ENCODE measurements at places on chromosomes 5 and 9. TPM values are rescaled to one million over a fixed set of nuclear protein-coding genes. Genes with fewer than 3 reads are reported as not detected.

- no peaks in the 10 kb centered on the region for H3K36me3 ChIP-seq
- H3K27me3 ChIP-seq: no peaks in the 10 kb centered on the region
- no peak for DNase-seq
Observed at GRCh38 chr5:129322968-129323367, 137.1 kb upstream of the ADAMTS19 start.

DNA sequence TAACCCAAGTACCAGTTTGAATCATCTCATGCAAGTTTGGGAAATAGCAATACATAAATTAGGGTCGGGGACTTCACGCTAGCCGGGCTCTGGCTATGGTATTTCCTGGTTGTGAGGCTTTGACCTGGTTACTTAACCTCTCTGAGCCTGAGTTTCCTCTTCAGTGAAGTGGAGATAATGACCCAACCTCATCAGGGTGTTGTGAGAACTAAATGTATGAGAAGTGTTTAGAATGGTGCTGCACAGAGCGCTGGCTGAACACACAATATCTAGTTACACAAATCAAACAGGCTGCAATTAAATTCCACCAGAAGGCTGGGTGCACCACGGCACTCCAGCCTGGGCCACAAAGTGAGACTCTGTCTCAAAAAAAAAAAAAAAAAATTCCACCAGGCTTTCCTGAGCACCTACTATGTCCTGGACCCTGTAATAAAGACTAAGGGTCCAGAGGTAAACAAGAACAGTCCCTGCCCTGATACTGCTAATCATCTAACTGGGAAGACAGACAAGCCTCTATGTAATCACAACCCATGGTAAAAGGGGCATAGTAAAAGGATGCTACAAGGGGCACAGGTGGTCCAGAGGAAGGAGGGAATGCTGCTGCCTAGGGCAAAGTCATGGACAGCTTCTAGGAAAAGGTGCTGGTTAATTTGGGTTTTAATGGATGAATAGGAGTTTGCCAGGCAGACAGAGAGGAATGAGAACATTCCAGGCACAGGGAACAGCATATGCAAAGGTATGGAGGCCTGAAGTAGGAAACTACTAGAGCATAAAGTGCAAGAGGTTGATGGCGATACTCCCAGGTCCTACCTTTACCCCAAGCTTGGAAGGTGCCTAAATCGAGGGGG, 27.7 kb downstream of the DUSP1 start:
- no peaks in the 10 kb centered on the region for H3K27me3 ChIP-seq
- DNase-seq: no peak
- H3K27ac ChIP-seq: peak overlapping the region; percentile 7
- H3K4me3 ChIP-seq: no peak overlapping the region
- H3K4me1 ChIP-seq: peaks cover 13% of the 10 kb centered on the region

DNA sequence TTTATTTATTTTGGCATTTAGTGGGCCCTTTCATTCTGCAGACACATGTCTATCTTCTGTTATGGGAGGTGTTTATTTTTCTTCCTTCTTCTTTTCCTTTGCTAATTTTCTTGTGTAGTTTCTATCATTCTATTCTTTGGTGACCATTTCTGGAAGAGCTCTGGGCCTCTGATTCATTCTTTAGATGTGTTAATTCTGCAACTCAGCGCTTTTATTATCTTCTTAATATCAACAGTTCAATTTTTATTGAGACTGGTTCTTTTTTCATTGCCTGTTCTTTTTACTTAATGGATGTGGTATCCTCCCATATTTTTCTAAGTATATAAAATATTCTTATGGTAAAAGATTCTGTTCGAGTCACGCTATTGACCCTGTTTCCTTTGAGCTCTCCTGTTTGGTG, 112.0 kb downstream of the HSPA4 start:
- H3K4me3 ChIP-seq: no peak overlapping the region
- H3K27me3 ChIP-seq: no peaks in the 10 kb centered on the region
- no peak for DNase-seq

- H3K36me3 ChIP-seq: no peaks in the 10 kb centered on the region
- H3K4me3 ChIP-seq: no peak overlapping the region
- no peaks in the 10 kb centered on the region for H3K27me3 ChIP-seq
- DNase-seq: no peak
- no peak overlapping the region for H3K27ac ChIP-seq
- no peaks in the 10 kb centered on the region for H3K4me1 ChIP-seq
Observed at GRCh38 chr5:146484714-146485391, 31.1 kb downstream of the GPR151 start.

GRCh38 chr5:6791031-6791430, 77.8 kb downstream of the TENT4A start:
- peaks cover 23% of the 10 kb centered on the region for H3K27me3 ChIP-seq
- H3K4me1 ChIP-seq: no peaks in the 10 kb centered on the region
- no peak overlapping the region for H3K4me3 ChIP-seq

- DNase-seq: no peak
- H3K36me3 ChIP-seq: no peaks in the 10 kb centered on the region
- H3K27ac ChIP-seq: no peak overlapping the region
- no peaks in the 10 kb centered on the region for H3K4me1 ChIP-seq
- H3K4me3 ChIP-seq: no peak overlapping the region
Observed at GRCh38 chr5:164234321-164234720, 728.9 kb downstream of the MAT2B start.

DNA sequence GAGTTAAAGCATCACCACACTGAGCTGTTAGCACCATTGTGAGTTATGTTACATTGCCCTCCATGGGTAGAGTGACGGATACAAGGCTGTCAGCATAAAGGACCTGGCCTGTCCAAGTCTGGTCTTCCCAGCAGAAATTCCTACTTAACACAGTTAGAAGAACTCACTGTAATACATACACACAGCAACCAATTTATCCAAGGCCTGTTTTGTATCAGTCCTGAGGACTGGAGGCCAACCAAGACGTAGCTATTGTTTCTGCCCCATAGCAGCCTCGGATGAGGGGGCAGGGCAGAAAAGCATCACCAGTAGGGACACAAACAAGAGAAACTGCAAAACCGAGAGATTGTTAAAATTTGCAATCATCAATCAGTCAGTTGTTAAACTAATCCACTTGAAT, 66.0 kb upstream of the CKMT2 start:
- H3K4me3 ChIP-seq: no peak overlapping the region
- H3K36me3 ChIP-seq: no peaks in the 10 kb centered on the region
- no peak overlapping the region for H3K27ac ChIP-seq
- no peaks in the 10 kb centered on the region for H3K4me1 ChIP-seq
- H3K27me3 ChIP-seq: no peaks in the 10 kb centered on the region
- DNase-seq: no peak

DNA sequence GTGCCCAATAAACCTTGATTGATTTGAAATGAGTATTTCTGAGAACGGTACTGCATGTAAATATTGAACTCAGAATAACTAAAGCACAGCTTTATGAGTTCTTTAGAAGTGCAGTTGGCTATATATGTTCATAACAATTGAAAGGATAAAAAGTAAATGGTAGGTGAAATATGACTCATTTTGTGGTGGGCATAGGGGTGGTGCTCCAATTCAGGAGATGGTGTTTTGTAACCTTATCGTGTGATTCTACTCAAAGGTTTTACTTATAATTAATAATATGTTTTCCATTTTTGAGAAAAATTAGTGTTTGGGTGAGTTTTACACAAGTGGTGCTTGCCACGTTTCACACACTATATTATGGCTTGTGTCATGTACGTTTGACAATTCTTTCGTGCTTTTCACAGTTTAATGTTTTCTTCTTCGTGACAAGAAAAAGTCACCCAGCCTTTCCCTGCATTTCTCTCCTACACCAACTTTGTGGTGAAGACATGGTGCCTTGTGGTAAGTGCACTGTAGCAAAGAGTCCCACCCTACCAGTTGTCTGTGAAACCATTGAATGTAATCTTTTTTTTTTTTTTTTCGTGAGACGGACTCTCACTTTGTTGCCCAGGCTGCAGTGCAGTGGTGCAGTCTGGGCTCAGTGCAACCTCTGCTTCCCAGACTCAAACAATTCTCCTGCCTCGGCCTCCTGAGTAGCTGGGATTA, 492.5 kb upstream of the SGCD start:
- no peak for DNase-seq
- H3K27ac ChIP-seq: no peak overlapping the region
- no peak overlapping the region for H3K4me3 ChIP-seq
- H3K4me1 ChIP-seq: no peaks in the 10 kb centered on the region

- DNase-seq: no peak
- H3K4me3 ChIP-seq: no peak overlapping the region
Observed at GRCh38 chr9:3875361-3876132, 349.7 kb upstream of the RFX3 start.

DNA sequence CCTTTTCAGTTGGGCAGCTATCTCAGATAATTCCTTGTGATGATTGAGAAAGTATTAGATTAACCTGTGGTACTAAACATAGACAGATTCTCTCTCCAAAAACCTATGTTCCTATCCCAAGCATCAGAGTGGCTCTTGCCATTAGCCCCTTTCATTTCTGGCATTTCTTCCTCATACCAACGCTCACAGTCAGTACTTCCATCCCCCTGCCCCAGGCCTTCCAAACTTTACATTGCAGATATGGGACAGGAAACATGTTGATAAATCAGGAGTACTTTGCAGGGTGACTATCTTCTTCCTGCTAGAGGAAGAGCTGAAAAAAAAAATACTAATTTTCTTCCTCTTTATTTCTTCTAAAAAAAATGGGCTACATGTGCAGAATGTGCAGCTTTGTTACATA, 442.6 kb upstream of the RGMB start:
- H3K27me3 ChIP-seq: no peaks in the 10 kb centered on the region
- H3K27ac ChIP-seq: no peak overlapping the region
- no peak for DNase-seq
- H3K4me3 ChIP-seq: no peak overlapping the region
- H3K36me3 ChIP-seq: no peaks in the 10 kb centered on the region
- H3K4me1 ChIP-seq: no peaks in the 10 kb centered on the region

DNA sequence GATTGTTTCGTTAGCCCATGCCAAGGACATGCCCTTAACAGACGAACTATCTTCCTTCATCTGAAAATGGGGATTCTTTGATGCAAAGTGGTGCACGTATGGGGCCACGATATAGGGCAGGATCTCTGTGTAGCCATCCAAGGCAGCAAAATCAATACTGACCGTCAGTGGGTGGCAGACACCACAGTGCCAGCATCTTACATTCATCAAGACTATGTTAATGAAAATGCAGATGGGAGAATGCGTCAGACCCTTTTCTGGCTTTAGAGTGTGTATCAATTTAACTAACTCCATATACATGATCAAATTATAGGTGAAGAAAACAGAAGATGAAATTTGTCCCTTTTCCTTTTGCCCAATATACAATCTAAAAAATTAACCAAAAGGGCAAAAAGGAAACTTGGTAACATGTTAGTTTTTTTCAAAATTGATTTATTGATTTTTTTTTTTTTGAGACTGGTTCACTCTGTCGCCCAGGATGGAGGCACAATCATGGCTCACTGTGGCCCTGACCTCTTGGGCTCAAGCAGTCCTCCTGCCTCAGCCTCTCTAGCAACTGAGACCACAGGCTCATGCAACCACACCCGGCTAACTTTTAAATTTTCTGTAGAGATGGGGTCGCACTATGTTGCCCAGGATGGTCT, 169.2 kb upstream of the SPRY4 start:
- no peak for DNase-seq
- no peaks in the 10 kb centered on the region for H3K4me1 ChIP-seq
- H3K36me3 ChIP-seq: no peaks in the 10 kb centered on the region
- no peak overlapping the region for H3K27ac ChIP-seq
- H3K4me3 ChIP-seq: no peak overlapping the region

DNA sequence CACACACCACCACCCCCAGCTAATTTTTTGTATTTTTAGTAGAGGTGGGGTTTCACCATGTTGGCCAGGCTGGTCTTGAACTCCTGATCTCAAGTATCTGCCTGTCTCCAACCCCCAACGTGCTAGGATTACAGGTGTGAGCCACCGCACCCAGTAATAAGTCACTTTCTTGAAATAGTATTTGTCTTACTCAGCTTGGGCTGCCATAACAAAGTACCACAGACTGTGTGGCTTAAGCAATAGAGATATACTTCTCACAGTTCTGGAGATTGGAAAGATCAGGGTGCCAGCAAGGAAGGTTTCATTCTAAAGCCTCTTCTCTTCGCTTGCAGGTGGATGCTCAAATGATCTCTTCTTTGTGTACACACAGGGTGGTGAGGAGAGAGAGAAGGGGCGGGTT, 99.8 kb downstream of the ARRDC3 start:
- no peak overlapping the region for H3K4me3 ChIP-seq
- no peaks in the 10 kb centered on the region for H3K4me1 ChIP-seq
- no peak for DNase-seq
- H3K36me3 ChIP-seq: no peaks in the 10 kb centered on the region
- no peaks in the 10 kb centered on the region for H3K27me3 ChIP-seq

DNA sequence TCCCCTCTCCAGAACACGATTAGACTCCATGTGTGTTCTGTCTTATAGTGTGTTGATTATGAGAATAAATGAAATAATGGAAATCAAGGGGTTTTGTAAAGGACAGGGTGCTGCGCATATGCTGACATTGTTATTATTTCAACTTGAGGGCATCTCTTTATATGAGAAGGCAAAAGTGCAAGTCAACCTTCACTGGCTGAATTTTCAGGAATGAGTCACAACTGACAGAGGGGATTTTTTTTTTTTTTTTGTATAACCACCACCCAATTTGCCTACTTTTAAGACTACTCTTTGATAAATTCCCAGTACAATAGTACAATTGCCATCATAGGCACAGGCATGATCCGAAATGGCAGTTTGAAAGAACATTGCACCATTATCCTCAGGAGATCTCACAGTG, 419.2 kb upstream of the NMUR2 start:
- no peak for DNase-seq
- H3K4me1 ChIP-seq: no peaks in the 10 kb centered on the region
- no peaks in the 10 kb centered on the region for H3K27me3 ChIP-seq
- H3K4me3 ChIP-seq: no peak overlapping the region
- H3K27ac ChIP-seq: no peak overlapping the region

DNA sequence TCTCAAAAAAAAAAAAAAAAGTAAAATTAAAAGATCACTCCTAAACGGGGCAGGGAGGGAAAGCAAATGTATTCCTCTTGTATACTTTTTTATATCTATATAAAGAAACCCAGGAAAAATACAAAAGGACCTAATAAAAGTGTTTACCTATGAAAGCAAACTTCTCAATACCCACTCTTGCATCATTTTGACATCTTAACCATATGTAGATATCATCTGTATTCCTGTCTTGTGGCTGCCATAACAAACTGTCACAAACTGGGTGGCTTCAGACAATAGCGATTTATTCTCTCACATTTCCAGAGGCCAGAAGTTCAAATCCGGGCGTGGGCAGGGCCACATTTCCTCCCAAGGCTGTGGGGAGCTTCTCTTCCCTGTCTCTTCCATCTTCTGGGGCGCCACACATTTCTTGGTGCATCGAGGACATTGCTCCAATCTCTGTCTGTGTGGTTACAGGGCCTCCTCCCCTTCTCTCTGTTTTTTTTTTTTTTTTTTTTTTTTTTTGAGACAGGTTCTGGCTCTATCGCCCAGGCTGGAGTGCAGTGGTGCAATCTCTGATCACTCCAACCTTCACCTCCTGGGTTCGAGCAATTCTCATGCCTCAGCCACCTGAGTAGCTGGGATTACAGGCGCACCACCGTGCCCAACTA, 58.4 kb upstream of the IL17B start:
- no peak overlapping the region for H3K27ac ChIP-seq
- H3K27me3 ChIP-seq: no peaks in the 10 kb centered on the region
- no peak overlapping the region for H3K4me3 ChIP-seq
- DNase-seq: no peak
- H3K4me1 ChIP-seq: no peaks in the 10 kb centered on the region
- no peaks in the 10 kb centered on the region for H3K36me3 ChIP-seq

The HMGCR gene
- 77.2 TPM for total RNA-seq

The DAB2IP gene
- 53.4 TPM for total RNA-seq

The TPM2 gene
- total RNA-seq: 211 TPM

The GDA gene
- total RNA-seq: 0.08 TPM

The PRRX2 gene
- total RNA-seq: 1.7 TPM

The RAB3C gene
- total RNA-seq: 2.0 TPM

The SIT1 gene
- total RNA-seq: 2.4 TPM

The PGM5 gene
- 12.7 TPM for total RNA-seq

The LCN15 gene
- total RNA-seq: not detected

The STPG3 gene
- not detected for total RNA-seq

The HINT2 gene
- total RNA-seq: 45.3 TPM
